ENCODE measurements at places on chromosomes 2 and 18.

- no peak for DNase-seq
Observed at GRCh38 chr2:7738596-7738995, 821.4 kb downstream of the RNF144A start.

- DNase-seq, result no peak
Observed at GRCh38 chr2:117523267-117523666, 291.2 kb upstream of the DDX18 start.

GRCh38 chr18:49322765-49323490 lies 137.5 kb downstream of the DYM start:
- no peak for DNase-seq

DNA sequence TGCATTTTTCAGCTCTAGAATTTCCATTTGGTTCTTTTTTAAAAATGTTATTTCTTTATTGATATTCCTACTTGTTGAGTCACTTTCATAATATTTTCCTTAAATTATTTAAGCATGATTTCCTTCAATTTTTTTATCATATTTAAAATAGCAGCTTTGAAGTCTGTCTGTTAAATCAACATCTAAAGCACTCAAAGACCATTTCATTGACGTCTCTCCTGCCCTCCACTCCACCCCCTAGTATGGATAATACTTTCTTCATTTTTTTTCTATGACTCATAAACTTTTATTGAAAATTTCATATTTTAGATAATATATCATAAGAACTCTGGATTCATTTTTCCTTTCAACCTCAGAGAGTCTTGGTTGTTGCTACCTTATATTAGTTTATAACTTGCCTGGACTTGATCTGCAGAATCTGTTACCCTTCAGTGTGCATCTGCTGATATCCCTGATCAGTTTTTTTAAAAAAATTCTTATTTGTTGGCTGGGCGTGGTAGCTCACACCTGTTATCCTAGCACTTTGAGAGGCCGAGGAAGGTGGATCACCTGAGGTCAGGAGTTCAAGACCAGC lies 59.0 kb upstream of the ZNF396 start:
- DNase-seq, result no peak

DNA sequence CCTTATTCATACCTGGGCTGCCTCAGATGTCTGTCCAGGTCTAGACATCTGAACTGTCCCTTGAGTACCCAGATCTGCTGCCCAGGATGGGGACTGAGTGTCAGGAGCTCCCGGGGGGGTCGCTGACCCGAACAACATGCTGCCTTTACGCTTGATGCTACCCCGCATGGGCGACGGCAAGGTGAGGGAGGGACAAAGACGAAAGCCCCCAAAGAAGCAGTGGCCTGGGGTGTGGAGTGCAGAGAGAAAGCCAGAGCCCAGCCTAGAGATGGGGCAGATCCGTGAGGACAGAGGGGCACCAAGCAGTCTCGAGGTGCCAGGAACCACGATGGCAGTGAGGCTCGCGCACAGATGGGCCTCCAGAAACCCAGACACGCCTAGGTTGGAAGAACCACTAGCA lies 234.7 kb downstream of the ATAD2B start:
- no peak for DNase-seq

DNA sequence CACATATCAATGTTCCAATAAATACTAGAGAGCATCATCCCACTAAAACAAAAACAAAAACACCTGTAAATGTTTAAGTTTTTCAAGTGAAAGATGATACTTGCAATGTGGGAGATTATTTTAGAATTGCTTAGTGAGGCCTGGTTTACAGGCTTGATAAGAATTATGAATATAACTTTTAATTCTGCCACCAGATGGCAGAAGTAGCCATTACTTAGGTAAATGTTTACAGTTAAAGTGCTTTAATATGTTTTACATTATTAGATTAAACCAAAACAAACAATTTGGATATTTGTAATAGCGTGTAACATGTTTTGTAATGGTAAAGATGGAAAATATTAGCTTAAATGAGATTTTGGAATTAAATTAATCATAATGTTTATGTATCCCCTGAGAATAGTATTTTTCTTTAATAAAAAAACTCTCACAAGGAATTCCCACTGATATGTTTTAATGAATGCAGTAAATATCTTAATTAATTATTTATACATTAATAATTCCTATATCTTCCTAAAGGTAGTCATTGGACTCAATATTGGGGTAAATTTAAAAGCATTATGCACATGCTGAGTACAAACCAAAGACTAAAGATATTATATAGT lies 522.0 kb downstream of the SPAG16 start:
- DNase-seq, result no peak
